T-helper 17 cell (primary cell): ENCODE measurements at places on chromosomes 16 and 17.

GRCh38 chr16:50114357-50115129 lies 38.6 kb upstream of the TENT4B start:
- DNase-seq, result no peak

GRCh38 chr16:86020971-86021370 lies 122.0 kb downstream of the IRF8 start:
- no peak for DNase-seq

DNA sequence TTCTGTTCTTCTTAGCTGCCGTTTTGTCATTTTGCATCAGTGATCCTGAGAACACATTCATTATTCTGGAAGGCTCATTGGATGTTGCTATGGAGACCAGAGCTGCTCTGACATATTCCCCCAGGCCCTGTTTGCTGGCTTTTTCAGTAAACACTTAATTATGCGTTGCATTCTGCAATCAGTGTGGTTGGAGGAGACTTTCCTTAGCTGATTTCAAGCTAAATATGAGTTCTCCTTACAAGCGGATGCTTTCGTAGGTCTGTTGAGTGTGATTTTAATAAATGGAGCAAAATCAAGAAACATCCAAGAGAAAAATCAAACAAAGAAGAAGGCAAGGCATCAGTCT lies 38.2 kb upstream of the NUDT7 start:
- DNase-seq, result no peak

- DNase-seq, result no peak
These were observed 4.3 kb upstream of the CCL22 start for GRCh38 chr16:57354311-57354710.

GRCh38 chr17:83036666-83037065 lies 42.7 kb upstream of the METRNL start:
- no peak for DNase-seq

DNA sequence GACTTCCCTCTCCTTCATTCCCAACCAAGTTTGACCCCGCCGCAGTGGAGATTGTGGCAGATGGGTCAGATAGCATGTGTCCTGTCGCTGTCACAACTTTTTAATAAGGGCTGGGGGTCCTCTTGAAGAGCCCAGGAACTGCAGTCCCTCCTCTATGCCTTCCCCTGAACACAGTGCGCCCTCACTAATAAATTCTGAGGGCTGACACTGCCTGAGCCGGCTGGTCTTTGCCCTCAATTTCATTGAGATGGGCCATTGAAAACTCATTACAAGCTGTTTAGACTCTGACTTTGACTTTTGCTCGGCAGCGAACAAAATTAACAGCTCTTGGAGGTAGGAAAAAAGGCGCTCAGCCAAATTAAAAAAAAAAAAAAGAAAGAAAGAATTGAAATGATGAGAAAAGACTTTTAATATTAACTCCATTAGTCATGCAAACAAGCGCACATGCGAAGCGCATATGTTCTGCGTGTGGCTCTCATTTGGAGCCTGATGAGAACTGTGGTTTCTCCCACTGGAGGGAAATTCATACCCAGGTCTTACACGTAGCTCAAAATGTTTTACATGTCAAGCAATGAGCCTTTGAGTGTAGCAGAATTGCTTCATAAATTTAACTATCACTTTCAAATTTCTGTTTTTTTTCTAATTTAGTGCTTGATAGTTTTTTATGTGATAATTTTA lies 704.7 kb downstream of the WWOX start:
- DNase-seq, result no peak

DNA sequence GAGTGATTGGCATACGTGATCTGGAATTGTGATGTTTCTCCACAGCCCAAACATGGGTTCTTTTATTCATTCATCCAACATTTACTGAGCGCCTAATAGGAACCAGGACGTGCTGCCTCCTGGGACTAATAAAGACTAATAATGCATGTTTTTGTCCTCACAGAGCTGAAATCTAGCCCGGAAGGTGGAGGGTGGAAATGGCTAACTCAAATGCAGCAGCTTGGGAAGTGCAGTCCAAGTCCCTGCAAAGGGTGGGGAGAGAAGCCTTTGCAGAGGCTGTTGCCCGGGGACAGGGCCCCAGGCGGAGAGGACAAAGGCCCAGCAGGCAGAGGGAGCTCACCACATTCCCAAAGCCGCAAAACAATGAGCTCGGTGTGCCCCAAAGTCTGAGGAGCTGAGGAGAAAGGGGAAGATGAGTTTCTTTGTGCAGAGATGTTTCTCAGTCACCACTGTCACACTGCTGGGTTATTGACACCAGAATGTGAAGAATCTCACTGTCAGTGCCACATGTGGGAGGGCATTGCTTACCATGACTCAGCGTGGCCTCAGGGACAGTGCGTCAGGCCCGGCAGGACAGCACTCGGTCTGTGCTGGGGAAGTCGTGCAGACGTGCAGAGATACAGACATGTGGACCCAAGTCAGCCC lies 118.2 kb upstream of the CHMP6 start:
- no peak for DNase-seq

DNA sequence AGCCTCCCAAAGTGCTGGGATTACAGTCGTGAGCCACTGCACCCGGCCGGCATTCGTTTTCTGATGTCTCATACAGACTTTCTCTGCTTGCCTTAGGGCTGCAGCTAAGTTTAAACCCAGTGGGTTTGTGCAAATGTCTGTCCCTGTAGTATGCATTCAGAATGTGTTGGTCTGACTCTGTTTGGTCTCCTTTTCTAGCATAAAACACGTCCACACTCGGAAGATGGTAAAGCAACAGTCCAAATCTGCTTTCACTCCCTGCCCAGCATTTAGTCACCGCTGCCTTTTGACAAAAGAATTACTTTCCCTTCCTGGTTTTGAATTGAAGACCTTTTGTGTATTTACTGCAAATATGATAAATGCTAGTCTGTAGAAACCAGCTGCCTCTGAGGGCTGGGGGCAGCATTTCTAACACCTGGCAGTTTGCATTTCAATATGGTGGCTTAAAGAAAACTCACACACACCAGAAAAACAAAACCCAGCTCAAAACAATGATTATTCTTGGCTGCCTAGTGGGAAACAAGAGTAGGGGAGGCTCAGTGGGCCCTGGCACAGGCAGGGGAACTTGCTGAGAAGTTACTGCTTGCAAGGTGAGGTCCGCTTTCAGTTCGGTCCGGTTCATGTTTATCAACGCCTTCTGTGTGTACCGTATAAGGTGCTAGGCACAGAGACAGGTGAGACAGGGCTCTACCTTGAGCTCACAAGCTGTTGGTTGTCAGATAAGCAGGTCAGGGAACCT lies 56.9 kb downstream of the MSI2 start:
- no peak for DNase-seq

GRCh38 chr17:39196808-39197291 lies 619 bp downstream of the CACNB1 start:
- DNase-seq, result no peak

DNA sequence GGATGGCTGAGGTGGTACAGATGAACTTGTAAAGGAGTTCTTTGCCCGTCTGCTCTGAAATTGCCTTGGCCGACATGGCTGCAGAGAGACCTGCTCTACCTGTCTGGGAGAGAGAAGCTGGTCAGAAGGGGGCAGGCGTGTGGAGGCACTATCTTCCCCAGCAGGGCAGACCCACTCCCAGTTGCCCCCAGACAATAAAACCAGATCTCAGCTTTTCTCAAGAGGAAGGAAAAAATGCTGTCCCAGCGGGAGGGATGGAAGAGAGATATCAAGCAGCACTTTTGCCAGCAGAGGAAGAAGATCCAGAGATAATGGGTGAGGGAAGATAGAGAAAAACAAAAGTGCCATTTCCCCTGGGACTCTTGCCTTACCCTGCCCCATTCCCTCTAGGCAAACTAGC lies 5.0 kb downstream of the ACLY start:
- no peak for DNase-seq

DNA sequence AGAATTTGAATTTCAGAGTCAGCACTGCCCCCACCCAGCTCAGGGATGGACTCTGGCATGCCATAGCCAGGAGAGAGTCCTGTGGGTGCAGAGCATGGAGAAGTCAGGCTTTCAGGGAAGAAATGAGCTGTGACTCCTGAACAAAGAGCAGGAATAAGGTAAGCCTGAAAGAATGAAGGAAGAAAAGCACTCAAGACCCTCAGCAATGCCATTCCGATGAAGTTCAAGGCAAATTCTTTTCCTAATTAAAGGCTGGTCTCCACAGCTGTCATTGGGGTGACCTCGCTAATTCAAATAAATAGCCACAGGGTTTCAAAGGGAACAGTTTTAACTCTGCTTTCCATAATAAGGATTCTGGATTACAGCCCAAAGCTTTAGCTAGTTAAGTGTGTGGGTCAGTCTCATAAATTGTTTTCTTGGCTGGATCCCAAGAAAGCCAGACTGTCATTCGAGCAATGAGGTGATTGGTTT lies 31.7 kb downstream of the TOM1L2 start:
- no peak for DNase-seq

- no peak for DNase-seq
These were observed 922.8 kb upstream of the EEF2KMT start for GRCh38 chr16:6020162-6020985.

GRCh38 chr17:11668618-11669017 lies 70.3 kb downstream of the DNAH9 start:
- no peak for DNase-seq

- DNase-seq, result no peak
These were observed 351.2 kb downstream of the SEC14L1 start for GRCh38 chr17:77491921-77492445.

DNA sequence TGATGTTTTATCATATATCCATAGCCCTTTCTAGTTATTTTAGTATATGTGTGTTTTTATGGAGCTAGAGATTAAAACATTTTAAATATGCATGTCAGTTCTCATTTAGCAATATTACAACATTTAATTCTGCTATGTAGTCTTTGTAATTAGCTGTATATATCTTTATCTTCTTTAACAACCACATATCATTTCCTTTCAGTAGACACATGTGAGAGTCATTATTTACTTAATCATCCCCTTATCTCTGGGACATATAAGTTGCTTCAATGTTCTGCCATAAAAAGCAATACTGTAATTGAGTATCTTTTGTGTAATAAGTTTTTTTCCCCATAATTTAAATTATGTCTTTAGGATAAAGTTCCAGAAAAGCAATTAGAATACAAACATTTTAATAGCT lies 52.0 kb upstream of the CLEC3A start:
- DNase-seq, result no peak

DNA sequence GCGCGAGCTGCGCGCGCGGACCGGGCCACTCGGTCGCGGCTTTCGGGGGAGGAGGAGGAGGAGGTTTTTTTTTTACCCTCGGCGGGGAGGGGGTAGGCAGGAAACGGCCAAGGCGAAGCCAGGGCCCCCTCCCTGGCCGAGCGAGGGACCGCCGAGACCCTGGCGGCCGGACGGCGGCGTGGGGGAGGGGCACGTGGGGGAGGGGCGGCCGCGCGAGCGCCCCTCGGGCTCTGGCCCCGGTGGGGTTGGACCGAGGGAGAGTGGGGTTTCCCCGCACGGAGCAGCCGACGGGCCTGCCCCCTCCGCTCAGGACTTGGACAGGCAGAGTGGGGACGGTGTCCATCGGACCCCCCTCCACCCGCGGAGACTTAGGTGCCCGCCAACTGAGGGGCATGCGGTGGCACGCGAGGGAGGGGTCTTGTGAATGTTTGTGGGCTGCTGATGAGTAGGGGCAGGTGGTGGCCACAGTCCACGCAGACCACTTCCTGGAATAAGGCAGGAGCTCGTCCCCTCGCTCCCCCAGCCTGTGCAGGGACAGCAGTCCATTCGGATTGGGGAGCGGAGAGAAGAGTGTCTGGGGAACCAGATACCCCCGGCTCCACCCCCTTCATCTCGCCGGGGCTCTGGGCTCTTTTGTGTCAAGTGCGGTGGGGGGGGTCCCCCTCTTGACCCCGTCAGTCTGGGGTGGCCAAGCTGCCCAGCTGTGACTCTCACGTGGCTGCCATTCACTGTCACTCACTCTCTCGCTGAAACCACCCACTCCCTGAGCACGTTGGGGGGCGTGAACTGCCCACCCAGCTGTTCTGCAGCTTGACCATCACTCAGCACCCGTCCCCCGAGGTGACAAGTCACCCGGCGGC lies 3.0 kb upstream of the CHD3 start:
- peak; percentile 32 for DNase-seq

DNA sequence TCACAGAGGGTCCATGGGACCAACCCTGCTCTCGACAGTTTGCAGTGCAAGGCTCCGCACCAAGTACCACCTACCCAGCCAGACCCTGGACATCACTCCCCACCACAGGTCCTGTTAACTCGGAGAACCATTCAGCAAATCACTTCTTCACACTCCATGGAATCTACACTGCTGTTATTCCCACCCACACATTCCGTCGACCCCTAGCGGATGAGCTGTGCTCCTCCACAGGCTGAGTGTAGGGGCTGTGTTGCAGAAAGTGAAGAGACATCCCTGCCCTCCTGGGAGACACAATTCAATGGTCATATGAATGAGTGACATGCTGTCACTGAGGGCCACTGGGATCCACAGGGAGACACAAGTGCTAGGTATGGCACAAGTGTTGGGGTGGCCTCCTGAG lies 27.5 kb downstream of the MPG start:
- DNase-seq, result no peak

DNA sequence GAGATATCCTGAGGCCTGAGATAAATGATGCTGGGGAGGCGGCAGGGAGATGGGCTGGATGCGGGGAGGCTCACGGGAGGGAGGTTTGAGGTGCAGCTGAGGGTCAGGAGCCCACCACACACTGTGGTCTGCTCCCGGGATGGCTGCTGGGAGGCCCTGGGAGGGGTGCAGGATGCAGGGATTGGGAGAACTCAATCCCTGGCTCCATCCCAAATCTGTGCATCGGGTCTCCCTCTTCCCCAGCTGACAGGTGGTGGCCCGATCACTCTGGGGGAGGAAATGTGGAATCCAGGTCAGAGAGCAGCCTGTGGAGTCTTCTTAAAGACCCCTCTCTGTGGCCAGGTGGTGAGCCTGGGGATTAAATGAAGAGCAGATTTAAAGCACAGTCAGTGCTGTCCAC lies 12.0 kb downstream of the PHB1 start:
- no peak for DNase-seq

DNA sequence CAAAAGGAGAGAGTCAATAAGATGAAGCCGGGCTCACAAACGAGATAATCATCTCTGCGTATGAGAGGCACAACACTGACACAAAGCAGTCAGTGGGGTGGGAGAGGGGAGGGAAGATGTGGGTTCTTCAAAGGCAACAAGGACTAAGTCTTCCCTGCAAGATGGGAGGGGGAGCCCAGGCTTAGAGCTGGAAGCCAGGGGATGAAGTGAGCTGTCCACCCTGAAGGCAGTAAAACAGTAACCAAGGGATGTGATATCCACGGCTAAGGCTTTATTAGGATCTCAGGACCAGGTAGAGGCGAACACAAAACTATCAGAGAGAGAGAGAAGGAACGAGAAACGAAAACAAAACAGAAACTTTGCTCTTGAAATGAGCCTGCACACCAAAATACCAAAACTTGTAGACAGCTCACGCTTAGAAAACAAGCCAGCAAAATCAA lies 115.9 kb downstream of the DYNLRB2 start:
- no peak for DNase-seq

GRCh38 chr17:18925187-18925586 lies 26.8 kb upstream of the SLC5A10 start:
- no peak for DNase-seq
